Effector memory CD8-positive, alpha-beta T cell (primary cell): ENCODE measurements at places on chromosomes 7 and 10.
A peak's percentile ranks its signal among the peaks of the same experiment; 100 is the strongest.

- peaks cover 52% of the 10 kb centered on the region for H3K27me3 ChIP-seq
- no peak for DNase-seq
- no peak overlapping the region for H3K27ac ChIP-seq
Observed at GRCh38 chr10:48951707-48952106, 12.1 kb upstream of the LRRC18 start.

GRCh38 chr7:91373111-91373800, 109.0 kb downstream of the FZD1 start:
- no peak for DNase-seq
- no peaks in the 10 kb centered on the region for H3K4me1 ChIP-seq
- no peaks in the 10 kb centered on the region for H3K27me3 ChIP-seq

DNA sequence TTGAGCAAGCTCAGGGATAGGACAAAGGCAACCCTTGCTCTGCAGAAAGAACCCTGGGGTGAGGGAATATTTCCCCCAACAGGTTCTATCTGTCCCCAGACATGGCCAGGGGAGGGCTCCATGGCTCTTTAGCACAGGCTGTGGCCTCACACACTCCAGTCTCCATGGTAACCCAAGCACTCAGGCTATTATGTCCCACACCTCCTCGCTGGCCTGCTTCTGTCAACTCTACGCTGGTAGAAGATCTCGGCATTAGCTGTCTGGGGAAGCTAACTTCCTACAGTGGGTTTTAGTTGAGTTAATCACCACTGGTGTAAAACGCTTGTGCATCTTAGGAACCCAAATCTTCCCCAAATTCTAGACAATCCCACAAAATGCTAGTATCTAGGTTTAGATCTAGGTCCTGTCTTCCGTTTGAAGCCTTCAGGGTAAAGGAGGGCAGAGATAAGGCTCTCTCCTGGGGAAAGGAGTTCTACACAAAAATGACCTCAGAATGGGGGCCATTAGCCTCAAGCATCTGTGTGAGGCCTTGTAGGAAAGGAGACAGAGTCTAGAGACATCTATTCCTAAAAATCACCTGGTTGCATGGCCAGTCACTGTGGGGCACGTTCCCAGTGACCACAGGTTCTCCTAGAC, 36.7 kb upstream of the SLIT1 start:
- H3K4me3 ChIP-seq, result no peak overlapping the region
- no peaks in the 10 kb centered on the region for H3K4me1 ChIP-seq
- no peak overlapping the region for H3K27ac ChIP-seq
- H3K36me3 ChIP-seq, result peaks cover 8% of the 10 kb centered on the region

GRCh38 chr7:93980744-93981479, 23.2 kb downstream of the BET1 start:
- no peak for DNase-seq
- no peaks in the 10 kb centered on the region for H3K27me3 ChIP-seq

DNA sequence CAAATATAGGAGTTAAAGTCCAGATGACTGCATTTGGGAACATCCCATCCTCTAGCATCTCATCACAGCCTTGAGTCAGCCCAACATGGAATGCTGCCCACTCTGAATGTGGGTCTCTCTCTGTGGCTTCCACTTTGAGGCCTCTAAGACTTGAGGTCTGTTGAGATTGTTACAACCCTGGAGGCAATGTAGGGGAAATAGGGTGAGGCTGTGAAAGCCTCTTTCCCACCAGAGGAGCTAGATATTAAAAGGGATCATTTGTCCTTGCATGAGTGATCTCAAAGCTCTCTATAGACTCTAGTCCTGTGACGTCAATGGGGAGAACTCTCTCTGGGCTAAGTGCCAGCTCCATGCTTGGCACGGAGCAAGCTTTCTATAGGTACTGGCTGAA, 6.4 kb upstream of the GOLGA7B start:
- H3K4me1 ChIP-seq, result peaks cover 8% of the 10 kb centered on the region
- H3K4me3 ChIP-seq, result no peak overlapping the region
- H3K36me3 ChIP-seq, result no peaks in the 10 kb centered on the region
- DNase-seq, result no peak

DNA sequence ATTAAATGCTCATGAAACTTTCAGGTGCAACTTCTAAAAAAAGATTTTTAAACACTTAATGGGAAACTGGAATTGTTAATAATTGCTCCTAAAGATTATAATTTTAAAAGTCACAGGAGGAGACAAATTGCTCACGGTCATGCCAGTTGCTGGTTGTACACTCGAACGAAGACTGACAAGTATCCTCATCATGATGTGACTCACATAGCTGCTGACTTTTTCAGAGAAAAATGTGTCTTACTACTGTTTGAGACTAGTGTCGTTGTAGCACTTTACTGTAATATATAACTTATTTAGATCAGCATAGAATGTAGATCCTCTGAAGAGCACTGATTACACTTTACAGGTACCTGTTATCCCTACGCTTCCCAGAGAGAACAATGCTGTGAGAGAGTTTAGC, 79.3 kb downstream of the ITGB8 start:
- no peaks in the 10 kb centered on the region for H3K36me3 ChIP-seq
- no peak overlapping the region for H3K4me3 ChIP-seq
- DNase-seq, result no peak
- H3K4me1 ChIP-seq, result no peaks in the 10 kb centered on the region

DNA sequence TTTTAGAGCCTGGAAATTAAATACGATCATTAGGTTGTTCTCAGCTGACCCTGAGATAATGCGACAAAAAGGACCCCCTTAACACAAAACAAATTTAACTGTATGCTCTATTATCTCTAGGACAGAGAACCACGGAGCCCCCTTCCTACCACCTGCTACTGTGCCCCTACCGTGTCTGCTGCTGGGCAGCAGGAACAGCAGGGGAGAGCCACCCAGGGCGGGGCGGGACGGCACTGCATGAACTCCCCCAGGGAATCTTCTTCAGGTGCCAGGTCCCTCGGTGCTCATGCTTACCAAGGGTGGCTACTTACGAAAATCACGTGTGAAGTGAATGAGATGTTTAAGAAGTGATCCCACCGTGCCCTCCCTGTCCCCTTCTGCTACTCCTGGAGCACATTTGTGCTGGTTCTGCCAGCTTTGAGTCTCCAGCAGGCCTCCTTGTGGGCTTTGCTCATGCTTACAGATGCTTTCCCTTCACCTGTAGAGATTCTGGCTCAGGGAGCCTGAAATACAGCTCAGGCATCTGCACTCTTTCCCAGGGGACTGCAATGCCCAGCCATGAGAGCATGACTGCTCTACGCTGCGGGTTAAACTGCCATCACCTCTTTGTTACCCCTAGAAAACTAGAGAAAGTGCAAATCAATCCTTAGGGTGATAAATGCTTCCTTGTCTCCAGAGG, 59.9 kb downstream of the MRPL32 start:
- H3K27me3 ChIP-seq, result peaks cover 44% of the 10 kb centered on the region
- H3K4me1 ChIP-seq, result no peaks in the 10 kb centered on the region
- no peak overlapping the region for H3K4me3 ChIP-seq
- no peaks in the 10 kb centered on the region for H3K36me3 ChIP-seq
- H3K27ac ChIP-seq, result no peak overlapping the region

GRCh38 chr7:151010307-151011096, 13.8 kb downstream of the ATG9B start:
- H3K27me3 ChIP-seq, result no peaks in the 10 kb centered on the region
- H3K27ac ChIP-seq, result peak overlapping the region; percentile 97
- H3K4me1 ChIP-seq, result peaks cover 53% of the 10 kb centered on the region
- peak; percentile 29 for DNase-seq

DNA sequence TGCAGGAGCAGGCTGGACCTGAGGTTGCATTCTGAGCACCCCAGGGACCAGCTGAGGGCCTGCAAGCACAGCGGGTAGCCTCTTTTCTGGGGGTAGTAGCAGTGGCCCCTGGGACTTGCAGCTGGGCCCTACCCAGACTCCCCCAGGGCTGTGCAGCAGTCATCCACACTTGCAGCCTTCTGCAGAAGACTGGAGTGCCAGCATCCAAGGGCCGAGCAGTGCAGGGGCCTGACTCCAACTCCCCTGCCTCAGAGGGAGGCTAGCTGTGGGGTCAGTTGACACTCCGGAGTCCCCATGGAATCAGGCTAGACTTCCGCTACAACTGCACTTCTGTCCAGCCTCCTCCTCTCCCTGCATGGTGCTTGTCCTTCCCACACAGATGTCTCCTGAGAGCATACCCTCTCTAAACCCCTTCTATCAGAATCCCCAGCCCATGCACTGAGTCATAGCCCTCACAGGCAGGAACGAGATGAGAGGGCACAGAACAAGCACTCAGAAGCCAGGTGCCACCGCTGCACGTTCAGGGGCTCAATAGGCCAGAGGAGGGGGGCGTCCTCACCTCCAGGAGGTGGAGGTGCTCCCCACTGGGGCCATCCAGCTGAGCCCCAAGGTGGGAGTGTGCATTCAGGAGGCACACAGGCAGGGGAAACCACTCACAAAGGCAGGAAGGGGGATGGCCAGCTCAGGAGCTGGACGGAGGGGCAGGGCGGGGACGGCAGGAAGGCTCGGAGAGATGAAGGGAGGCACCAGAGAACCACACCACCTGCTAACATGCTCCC, 7.5 kb downstream of the RASGEF1A start:
- no peak for DNase-seq
- peaks cover 17% of the 10 kb centered on the region for H3K4me1 ChIP-seq
- peaks cover 4% of the 10 kb centered on the region for H3K36me3 ChIP-seq
- no peak overlapping the region for H3K4me3 ChIP-seq

DNA sequence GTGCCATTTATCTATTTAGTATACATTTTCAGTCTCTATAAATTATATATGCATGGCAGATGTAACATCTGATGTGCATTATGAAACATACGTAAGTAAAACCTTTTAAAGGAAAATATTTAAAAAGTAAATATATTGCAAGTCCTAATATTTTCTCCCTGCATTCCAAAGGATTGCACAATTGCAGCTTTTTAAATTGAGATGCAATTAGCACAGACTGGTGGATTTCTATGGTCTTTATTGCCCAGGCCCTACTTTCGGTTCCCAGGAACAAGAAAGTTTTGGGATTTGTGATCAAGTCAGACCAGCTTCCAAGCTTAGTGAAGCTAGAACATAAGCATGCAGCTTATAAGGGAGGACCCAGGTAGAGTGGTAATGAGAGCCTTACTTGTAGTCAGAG, 337.8 kb downstream of the NRG3 start:
- no peaks in the 10 kb centered on the region for H3K27me3 ChIP-seq
- DNase-seq, result no peak
- H3K4me1 ChIP-seq, result no peaks in the 10 kb centered on the region
- H3K36me3 ChIP-seq, result no peaks in the 10 kb centered on the region
- no peak overlapping the region for H3K27ac ChIP-seq
- H3K4me3 ChIP-seq, result no peak overlapping the region

DNA sequence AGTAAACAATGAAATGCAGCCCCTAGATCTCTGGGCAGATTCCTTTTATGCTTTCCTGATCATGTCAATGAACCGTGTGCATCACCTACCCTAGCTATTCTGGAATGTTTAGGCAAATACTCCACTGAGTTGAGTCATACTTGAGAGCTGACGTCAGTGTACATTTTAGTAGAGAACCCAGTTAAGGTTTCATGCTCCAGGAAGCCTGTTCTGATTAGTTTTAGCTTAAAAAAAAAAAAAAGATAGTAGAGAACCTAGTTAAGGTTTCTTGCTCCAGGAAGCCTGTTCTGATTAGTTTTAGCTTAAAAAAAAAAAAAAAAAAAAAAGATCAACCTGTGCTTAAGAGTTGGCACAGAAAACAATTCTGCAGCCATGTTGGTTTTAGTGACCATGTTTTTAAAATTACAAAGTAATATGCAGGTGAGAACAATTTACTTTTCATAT, 3.7 kb upstream of the MCU start:
- H3K36me3 ChIP-seq, result peaks cover 6% of the 10 kb centered on the region
- H3K4me1 ChIP-seq, result peaks cover 10% of the 10 kb centered on the region
- H3K4me3 ChIP-seq, result no peak overlapping the region
- H3K27ac ChIP-seq, result no peak overlapping the region

DNA sequence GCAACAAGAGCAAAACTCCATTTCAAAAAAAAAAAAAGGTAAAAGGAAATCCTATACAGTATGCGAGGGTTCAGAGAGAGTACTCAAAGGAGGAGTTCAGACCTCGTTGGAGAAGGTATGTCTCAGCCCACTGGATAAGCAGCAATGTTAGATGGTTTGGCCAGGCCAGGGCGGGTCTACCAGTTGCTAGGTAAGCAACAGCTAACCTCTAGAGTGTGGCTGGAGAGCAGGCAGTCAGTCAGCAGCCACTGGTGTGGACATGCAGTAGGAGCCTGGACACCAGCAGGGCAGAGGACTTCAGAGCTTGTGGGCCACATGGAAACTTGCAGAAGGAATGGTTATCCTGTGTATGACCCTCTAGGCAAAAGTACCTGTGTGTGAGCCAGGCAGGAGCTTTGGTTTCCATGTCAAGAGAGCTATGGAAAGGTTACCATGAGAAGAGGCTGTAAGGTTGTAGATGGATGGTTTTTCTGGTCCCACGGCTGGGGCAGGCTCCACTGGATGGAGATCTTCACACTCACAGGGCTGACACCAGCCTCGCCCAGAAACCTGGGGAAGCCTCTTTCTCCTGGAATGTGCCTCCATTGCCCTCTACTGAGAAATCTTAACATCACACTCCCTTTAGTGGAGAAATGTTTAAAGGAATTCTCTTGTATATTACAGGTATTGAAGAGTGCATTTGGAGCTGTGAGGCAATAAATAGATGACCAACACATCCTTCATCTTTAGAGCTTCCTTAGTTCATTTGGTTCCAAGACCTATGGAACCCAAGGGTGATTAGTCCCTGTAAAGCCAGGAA, 63.6 kb downstream of the CCDC186 start:
- no peaks in the 10 kb centered on the region for H3K36me3 ChIP-seq
- H3K27ac ChIP-seq, result peak overlapping the region; percentile 56
- no peak overlapping the region for H3K4me3 ChIP-seq
- peaks cover 22% of the 10 kb centered on the region for H3K27me3 ChIP-seq
- no peak for DNase-seq

DNA sequence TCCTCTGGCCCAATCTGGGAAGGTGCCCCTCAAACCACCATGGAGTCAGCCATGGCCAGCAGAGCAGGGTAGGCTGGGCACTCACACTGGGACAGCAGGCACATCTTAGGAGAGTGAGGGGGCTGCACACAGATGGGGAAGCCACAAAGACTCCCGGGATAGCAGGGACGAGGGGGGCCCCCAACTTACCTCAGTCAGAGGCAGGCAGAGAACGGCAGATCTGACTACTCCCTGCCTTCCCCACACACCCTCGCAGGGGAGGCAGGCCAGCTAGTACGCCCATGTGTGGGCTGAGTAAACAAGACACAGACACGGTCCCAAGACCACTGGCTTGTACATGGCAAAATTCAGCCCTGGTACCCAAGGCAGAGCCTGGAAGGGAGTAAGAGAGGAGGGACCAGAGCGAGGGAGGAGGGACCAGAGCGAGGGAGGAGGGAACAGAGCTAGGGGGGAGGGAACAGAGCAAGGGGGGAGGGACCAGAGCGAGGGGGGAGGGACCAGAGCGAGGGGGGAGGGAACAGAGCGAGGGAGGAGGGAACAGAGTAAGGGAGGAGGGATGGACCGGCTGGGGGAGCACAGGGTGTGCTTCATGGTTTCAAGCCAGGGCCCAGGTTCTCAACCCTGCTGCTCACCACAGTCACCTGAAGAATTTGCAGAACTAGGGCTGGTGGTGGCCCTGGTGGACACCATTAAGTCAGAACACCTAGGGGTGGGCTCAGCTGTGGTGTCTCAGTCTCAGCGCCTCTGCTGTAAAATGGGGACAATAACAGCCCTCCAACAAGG, 73.8 kb downstream of the RGS10 start:
- no peak overlapping the region for H3K4me3 ChIP-seq
- H3K36me3 ChIP-seq, result no peaks in the 10 kb centered on the region
- DNase-seq, result no peak
- H3K4me1 ChIP-seq, result peaks cover 19% of the 10 kb centered on the region

- H3K4me1 ChIP-seq, result peaks cover 8% of the 10 kb centered on the region
- DNase-seq, result no peak
- H3K36me3 ChIP-seq, result peaks cover 2% of the 10 kb centered on the region
- H3K4me3 ChIP-seq, result peak overlapping the region; percentile 95
- no peaks in the 10 kb centered on the region for H3K27me3 ChIP-seq
- peak overlapping the region; percentile 23 for H3K27ac ChIP-seq
Observed at GRCh38 chr7:87933605-87933952, 472 bp upstream of the ADAM22 start.
